NCI-H1436 (cell line): ENCODE measurements at places on chromosomes 7 and 10.

- DNase-seq = no peak
Measured at GRCh38 chr10:43772171-43772570, 123.5 kb upstream of the ZNF32 start.

DNA sequence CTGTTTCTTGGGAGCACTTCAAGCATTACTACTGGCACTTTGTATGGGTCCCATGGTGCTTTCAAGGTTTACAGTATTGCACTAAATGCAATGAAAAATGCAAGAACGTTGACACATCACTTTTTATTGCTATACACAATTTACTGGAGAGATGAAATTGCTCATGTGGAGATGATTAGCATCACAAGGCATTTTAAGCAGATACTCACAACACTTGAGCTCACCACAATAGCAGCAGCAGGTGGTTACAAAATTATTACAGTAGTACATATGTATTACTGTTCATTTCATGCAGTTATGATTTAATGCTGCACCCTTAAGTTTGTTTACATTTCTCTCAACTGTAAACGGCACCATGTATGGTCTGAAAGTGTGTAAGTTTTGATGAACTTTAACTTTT is 537.7 kb downstream of the GRM8 start:
- DNase-seq = peak; percentile 68

- DNase-seq = no peak
Measured at GRCh38 chr10:131875501-131875900, 25.3 kb upstream of the PPP2R2D start.

GRCh38 chr7:18511351-18512140 is 16.0 kb downstream of the HDAC9 start:
- no peak for DNase-seq

GRCh38 chr10:49690698-49691356 is 11.4 kb downstream of the C10orf53 start:
- DNase-seq = no peak

- no peak for DNase-seq
Measured at GRCh38 chr7:70479153-70480021, 652.6 kb upstream of the GALNT17 start.

DNA sequence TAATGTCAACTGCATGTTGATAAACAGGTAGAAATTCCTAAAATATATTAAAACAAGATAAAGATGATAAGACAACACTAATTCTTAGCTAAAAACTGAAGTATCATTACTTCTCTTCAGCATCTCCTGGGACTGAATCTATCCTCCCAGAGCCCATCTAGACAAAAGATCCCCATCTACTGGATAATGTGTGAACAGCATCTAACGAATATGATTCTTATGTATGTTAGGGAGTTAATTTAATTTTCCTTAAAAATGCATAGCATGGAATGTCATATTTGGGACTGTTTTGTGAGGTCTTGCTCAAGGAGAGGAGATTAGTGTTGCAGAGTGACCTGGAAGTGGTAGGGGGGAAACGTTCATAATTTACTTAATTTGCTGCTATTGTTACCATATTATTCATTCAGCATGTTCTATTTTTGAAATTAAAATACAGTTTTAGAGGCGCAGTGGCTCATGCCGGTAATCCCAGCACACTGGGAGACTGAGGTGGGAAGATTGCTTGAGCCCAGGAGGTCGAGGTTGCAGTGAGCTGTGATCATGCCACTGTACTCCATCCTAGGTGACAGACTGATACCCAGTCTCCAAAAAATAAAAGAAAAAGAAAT is 305.1 kb upstream of the CSTF2T start:
- DNase-seq = no peak

- no peak for DNase-seq
Measured at GRCh38 chr7:75567948-75568595, 76.0 kb downstream of the SPDYE5 start.

DNA sequence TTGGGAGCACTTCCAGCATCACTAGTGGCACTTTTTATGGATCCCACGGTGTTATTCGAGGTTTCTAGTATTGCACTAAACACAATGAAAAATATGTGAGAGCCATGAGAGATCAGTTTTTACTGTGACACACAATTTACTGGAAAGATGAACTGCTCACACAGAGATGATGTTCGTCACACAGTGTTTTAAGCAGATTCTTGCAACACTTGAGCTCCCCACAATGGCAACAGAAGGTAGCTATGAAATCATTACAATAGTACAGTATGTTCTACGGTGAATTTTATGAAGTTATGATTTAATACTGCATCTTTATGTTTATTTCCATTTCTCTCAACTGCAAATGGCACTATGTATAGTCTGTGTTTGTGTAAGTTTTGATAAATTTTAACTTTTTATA is 27.4 kb upstream of the ENTPD1 start:
- DNase-seq = no peak

DNA sequence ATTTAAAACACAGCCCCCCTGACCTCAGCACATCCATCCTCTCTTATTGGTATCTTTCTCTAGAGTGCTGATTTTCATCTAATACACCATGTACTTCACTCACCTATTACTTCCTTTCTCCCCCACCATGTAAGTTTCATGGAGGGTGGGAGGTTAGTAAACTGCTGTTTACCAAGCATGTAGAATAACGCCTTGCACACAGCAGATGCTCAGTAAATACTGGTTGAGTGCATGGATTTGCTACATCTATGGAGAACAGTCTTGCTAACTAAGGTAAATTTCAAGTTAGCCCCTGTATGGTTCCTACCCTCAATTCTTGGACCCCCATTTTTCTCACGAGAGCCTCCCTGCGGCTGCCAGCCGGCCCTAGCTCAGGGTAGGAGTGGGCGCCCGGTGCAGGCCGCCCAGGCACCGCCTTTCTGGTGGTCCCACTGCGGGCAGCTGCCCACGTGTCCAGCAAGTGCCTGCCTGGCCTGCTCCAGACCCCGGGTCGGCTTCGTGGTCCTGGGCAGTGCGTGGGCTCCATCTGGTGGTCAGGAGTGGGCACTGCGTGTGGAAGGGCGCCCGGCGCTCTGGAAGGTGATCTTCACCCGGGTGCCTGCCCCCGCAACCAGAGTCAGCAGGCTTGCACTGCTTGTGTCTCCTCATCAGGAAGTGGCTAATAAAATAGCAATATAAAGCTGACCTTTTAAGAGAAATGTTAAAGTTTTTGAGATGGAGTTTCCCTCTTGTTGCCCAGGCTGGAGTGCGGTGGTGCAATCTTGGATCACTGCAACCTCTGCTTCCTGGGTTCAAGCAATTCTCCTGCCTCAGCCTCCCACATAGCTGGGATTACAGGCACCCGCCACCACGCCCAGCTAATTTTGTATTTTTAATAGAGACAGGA is 63.4 kb upstream of the DNAJB6 start:
- DNase-seq = peak; percentile 35

DNA sequence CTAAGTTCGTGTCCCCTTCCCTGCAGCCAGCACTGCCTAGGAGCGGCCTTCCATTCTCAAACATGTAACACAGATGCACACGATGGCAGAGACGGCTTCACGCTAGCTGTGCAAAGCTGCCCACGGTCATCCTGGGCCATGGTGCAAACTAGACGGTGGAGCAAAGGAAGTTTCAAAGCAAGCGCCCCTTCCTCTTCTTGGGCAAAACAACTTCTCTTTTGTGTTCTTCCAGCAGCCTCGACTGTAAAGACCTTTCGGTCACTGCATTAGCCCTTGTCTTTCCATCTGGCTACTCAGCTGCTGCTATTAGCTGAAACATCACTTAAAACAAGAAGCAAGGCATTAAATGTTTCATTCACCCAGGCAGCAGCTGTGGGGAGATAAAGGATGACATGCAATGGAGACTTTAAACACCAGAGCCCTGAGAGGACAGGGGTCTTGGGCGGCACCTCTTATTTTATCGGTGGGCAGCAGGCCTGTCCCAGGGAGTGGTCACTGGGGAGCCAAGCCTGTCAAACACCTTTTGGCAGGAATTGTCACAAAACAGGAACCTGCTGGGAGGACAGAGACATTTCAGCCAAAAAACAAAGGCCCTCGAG is 214.8 kb downstream of the KLF6 start:
- DNase-seq = no peak

GRCh38 chr7:88363249-88363648 is 56.6 kb upstream of the STEAP4 start:
- no peak for DNase-seq

- no peak for DNase-seq
Measured at GRCh38 chr7:93551063-93551895, 23.2 kb downstream of the CALCR start.

DNA sequence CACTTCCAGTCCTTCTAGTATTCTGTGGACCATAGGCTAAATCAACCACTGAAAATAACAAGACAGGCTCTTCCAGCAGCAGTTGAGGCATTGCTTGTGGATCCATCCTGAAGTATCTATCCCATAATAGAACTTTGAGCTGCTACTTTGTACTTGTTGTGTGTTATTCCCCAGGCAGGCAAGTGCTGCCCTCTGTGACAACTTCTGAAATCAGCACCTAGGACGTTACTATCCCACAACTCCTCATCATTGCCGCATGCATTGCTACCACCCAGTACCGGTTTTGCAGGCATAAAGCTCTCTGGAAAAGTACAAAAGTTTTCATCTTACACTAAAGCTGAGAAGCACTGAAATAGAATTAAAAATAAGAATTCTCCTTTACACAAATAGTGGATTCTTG is 145.3 kb downstream of the HTR7 start:
- no peak for DNase-seq

DNA sequence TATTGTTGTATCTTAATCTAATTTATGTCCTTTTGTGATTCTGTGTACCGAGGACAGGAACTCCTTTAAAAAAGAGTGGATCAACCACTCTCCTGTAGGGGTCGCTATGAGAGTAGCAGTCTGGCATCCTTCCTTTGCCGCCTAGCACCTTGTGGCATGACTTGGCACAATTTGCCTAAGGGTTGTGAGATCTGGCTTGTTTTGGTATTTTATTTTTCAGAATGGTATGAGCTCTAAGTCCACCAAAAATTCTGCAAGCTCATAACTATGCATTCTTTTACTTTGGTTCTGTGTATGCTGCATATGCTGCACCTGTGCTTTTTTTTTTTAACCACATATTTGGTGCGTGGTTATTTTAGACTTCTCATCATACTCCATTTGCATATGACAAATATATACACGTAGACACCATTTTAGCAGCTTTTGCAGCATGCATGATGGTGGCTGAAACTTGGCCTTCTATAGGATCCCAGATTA is 112.8 kb downstream of the CDK14 start:
- DNase-seq = no peak

DNA sequence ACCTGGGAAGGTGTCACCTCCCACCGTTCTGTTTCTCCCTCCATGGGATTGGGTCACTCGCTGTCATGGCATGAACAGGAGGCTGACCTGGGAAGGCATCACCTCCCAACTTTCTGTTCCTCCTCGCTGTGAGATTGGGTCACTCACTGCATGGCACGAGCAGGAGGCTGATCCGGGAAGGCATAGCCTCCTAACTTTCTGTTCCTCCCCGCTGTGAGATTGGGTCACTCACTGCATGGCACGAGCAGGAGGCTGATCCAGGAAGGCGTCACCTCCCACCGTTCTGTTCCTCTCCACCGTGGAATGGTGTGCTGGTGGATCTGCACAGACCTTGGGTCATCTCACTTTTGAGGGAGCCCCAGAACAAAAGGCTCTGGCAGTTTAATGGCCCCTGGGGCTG is 239.2 kb upstream of the PRKCQ start:
- DNase-seq = no peak

- DNase-seq = no peak
Measured at GRCh38 chr7:44315301-44315903, 10.0 kb downstream of the CAMK2B start.

DNA sequence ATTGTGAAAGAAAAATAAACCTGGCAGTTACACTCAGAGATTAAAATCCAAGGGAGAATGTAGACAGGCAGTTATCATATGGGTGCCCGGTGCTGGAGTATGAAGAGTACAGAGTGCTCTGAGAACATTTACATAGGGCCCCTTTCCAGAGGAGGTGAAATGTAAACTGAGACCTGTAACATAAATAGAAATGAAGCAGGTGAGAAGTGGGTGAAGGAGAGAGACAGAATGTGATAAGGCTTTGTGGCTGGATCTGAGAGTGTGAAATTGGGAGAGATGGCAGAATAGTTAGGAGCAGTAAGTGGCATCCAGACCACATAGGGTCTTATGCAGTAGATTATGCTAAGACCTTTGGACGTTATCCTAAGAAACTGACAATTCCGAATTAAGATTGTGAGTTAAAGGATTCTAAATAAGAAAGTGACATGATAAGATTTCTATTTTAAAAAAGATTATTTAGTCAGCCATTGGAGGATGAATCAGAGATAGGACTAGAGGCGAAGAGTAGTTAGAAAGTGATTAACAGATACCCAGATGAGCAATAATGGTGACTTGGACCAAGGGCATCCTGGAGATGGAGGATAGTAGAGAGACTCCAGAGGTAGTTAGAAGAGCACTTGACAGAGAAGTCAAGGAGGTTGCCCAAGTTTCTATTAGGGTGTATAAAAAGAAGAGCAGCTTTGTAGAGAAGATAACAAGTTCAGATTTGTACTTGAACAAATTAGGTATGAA is 36.7 kb downstream of the DNAH11 start:
- DNase-seq = no peak

- no peak for DNase-seq
Measured at GRCh38 chr10:125689955-125690569, 7.1 kb upstream of the TEX36 start.

- no peak for DNase-seq
Measured at GRCh38 chr10:102497545-102497944, 5.0 kb downstream of the ACTR1A start.
